Activated CD4-positive, alpha-beta T cell treated with anti-CD3 and anti-CD28 coated beads for 24 hours (primary cell): ENCODE measurements at places on chromosomes 5 and 9.

- DNase-seq = no peak
These were observed 252.1 kb downstream of the CRB2 start for GRCh38 chr9:123608104-123608503.

DNA sequence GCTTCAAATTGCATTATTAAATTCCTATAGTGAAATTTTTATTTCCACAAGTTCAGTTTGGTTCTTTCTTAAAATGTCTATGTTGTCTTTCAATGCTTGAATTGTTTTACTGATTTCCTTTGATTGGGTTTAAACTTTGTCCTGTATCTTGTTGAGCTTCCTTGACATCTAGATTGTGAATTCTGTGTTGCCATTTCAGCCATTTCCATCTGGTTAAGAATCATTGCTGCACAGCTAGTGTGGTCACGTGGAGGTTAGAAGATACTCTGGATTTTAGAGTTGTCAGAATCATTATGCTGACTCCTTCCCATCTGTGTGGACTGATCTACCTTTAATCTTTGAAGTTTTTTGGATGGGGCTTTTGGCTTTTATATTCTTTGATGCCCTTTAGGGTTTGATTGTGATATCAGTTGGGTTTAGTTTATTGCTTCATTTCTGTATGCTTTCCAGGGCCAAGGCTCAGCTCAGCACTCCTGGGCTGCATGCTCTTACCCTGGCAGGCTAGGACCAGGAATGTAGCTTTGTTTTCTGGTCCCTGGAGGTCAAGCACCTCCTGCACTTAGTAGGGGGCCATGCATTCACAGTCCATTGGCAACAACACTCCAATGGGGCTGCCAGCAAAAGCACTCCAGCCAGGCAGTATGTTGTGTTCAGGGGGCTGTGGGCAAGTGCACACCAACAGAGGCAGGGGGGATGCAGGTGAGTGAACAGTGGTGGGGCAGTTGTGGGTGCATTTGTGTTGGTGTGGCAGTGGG, 141.4 kb downstream of the PRR16 start:
- DNase-seq = no peak

- no peak for DNase-seq
These were observed 70.2 kb upstream of the CDH6 start for GRCh38 chr5:31122998-31123951.

GRCh38 chr9:26566141-26566540, 326.5 kb downstream of the CAAP1 start:
- DNase-seq = no peak

- no peak for DNase-seq
These were observed 152.9 kb upstream of the PHYKPL start for GRCh38 chr5:178385496-178385890.

GRCh38 chr9:16247188-16247875, 623.1 kb downstream of the BNC2 start:
- DNase-seq = no peak

DNA sequence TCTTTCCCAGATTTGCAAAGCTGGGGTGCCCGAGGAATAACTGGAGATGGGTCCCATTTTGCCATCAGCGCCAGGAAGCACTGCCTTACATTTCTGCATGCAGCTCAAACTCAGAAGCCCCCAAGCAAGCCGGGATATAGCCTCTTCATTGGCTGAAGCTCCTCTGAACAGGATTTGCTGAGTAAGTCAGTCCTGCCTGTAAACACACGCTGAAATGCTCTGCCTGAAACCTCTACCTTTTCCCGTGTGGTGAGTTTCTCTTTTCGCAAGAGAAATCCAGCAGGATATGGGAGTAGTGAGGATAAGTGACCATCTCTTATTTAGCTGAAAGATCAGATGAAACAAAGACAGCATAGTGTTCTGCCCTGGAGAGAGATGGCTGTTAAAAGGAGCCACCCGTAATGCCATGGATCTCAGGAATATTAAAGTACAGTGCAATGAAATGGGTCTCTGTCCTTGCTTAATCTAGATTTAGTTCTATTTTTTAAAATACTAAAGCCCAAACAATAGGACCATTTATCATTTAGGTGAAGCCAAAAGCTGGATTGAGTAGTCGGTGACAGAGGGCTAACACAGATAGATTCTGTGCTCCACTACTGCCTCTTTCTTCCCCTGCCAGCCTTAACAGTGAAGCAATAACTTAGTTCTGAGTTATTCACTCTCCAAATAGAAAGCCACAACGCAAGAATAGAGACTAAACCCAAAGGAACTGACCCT, 177.5 kb upstream of the PPP2R2B start:
- DNase-seq = no peak

GRCh38 chr9:79812507-79813257, 240.9 kb downstream of the TLE4 start:
- DNase-seq = no peak

GRCh38 chr5:122421374-122422079, 109.5 kb downstream of the SNCAIP start:
- DNase-seq = no peak

DNA sequence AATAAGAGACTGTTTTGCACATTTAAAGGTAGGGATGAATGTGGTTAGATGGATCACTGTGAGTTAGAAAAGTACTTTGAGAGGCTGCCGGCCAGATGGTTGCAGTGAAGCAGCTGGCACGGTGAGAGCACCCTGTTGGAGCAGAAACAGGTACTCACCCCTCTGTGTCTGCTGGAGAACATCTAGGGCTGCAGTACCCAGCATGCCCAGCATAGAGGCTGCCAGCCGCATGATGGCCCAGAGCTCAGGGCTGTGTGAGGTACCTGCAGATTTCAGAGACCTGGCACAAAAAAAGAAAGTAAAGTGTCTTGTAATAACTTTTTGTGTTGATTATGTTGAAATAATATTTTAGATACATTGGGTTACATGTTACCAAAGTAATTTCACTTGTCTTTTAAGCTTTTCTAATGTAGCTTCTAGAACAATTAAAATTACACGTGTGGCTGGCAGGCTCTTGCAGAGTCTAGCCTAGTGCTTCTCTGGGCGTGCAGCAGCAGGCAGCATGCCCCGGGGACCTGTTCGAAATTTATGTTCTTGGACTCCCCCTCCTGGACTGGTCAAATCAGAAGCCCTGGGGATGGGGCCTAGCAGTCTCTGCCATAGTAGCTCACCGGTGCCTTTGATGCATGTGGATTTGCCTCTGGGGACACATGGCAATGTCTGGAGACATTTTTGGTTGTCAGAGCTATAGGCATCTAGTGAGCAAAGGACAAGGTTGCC, 11.1 kb downstream of the WDR5 start:
- DNase-seq = no peak

GRCh38 chr5:168430296-168430695, 56.0 kb upstream of the RARS1 start:
- DNase-seq = no peak

DNA sequence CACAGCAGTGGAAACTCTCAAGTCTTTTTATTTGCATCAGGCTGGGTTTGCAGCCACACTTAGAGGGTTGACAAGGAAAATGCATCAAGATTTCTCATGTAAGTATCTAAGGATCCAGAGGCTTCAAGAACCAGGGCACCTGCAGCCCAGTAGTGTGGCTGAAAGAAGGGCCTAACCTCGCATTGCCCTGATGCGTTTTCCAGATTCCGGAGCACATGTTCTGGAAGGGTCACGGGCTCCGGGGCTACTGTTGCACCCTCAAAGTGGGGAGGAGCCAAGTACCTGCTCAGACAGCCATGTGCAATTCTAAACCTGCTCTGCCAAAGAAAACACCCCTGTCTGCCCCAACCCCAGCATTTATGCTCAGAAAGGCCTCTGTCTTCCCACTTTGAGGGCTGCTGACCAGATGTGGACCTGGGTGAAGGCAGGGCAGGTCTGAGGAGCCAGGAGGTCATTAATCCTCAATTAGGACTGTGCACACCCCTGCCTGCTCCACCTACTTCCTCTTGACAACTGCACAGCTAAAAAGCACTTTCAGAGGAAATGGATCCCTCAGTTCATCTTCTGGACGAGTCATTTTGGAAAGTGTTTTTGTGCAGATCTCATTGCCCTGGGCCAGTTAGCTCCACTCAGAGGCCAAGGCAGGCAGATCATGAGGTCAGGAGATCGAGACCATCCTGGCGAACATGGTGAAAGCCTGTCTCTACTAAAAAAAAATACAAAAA, 110.7 kb downstream of the SAXO1 start:
- no peak for DNase-seq

- DNase-seq = no peak
These were observed 52.4 kb upstream of the COX7C start for GRCh38 chr5:86565197-86565789.

GRCh38 chr5:159206818-159207217, 2.5 kb downstream of the RNF145 start:
- no peak for DNase-seq

DNA sequence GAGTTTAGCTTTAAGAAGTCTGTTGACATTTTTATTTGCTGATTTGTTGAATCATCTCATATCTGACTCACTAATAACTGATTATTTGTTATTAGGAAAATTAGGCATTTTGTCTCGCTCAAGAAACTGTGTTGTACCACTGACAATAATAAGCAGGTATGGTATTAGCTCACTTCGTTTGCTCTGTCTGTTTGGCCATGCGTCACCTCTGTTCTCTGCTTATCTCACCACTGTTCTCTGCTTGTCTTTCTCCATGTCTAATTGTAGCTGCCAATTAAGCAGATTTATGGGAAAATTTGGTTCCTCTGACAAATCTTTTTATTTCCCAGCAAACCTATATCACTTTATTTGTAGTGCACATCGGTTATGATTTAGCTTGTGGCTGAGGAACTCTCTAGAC, 138.9 kb downstream of the WDR41 start:
- DNase-seq = no peak

DNA sequence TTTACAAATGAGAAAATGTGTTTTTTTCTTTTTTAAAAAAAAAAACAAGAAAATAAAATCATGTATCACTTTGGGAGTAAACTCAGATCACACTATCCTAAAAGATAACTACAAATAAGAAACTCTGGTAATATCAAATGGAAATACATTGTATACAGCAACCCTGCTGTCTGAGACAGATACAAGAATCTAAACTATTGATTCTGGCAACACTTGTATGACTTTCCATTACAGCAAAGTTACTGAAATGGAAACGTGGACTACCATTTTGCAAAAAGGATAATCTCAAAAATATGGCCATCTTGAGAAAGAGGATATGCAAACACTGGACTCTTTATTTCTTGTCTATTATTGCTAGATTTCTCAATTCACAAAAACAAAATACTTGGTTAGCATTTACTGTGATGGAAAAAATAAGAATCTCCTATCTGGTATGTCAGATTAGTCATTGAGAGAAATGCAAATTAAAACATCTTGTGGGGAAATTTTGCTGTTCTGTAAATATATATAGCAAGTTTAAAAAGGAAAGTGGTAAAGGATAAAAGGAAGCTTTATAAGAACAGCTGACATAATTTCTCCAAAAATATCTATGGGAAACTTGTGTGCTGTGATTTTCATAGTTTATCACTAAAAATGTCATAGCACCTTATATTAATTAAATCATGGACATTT, 112.9 kb upstream of the FER start:
- DNase-seq = no peak

DNA sequence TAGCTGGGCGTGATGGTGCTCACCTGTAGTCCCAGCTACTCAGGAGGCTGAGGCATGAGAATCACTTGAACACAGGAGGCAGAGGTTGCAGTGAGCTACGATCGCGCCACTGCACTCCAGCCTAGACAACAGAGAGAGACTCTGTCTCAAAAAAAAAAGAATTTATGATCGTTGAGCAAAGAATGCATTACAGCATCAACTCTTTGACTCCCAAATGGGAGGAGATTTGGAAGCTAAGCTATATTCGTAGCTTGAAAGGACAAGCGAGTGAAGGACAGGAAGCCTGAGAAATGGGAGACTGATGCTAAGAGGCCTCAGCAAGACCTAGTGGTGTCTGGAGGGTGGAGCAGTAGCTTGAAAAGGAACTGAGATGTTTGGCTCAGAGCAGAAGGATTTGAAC, 10.3 kb upstream of the CCIN start:
- no peak for DNase-seq

- DNase-seq = no peak
These were observed 1.9 kb upstream of the IL13 start for GRCh38 chr5:132655821-132656773.

DNA sequence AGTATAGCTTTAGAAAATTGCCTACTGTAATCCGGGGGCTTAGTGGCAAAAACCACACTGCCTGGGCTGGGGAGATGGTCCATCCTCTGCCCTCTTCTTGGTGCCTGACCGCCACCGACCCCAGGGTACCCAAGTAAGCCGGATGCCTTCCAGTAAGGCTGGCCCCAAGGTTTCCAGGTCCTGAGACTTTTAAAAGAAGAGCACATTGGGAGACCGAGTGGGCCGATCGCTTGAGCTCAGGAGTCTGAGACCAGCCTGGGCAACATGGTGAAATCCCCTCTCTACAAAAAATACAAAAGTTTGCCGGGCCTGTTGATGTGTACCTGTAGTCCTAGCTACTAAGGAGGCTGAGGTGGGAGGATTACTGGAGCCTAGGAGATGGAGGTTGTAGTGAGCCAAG, 406.7 kb upstream of the IRX4 start:
- DNase-seq = no peak

DNA sequence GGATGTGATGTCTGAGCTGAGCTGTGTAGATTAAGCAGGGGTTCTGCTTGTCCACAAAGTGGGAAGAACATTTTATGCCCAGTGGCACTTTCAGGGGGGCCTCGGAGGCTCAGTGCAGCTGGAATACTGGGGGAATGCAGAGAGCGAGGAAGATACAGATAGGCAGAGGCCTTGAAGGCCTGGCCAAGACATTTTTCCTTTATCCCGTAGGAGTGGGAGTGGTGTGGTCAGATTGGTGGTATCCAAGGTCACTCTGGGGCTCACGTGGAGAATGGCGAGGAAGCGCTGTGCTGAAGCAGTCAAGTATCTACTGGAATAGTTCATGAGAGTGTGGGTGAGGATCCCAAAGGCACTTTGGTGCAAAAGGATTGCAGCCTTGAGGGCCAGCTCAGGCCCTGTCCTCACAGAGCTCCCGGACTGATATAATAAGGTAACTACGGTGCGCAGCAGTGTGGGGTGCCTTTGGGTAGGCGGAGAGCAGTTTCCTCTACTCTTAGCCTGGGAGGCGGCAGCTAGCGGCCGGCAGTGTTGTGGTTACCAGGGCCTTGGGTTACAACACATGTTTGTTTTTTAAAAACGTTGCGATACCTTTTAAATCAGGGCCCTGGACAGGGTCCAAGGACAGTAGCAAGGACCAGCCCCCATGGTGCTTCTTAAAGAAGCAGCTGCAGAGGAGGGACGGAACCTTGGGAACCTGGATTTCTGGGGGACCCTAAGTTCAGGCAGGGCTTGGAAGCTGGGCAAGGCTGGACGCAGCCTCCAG, 10.8 kb upstream of the CCDC69 start:
- DNase-seq = no peak

- DNase-seq = no peak
These were observed 114.0 kb downstream of the PIP5K1B start for GRCh38 chr9:68819065-68819464.

GRCh38 chr5:31097851-31098250, 95.6 kb upstream of the CDH6 start:
- DNase-seq = no peak
